Osteocyte (in vitro differentiated cells): ENCODE measurements at places on chromosomes 2 and 18. TPM values are rescaled to one million over a fixed set of nuclear protein-coding genes. Genes with fewer than 3 reads are reported as not detected.

Gene CFAP53
- 0.39 and 0.78 TPM in 2 replicates for total RNA-seq

Gene MARCO
- total RNA-seq, result not detected in 2 replicates

Gene CYP1B1
- total RNA-seq, result 137 and 145 TPM in 2 replicates

Gene TMEM169
- 1.5 and 2.3 TPM in 2 replicates for total RNA-seq

Gene COLEC12
- 113 and 120 TPM in 2 replicates for total RNA-seq

Gene MOCOS
- 5.2 and 5.5 TPM in 2 replicates for total RNA-seq

Gene HOXD11
- not detected in 2 replicates for total RNA-seq

Gene AOX1
- 0.97 and 1.7 TPM in 2 replicates for total RNA-seq

Gene SCN7A
- total RNA-seq, result 0.11 TPM in 1 of 2 replicates, not detected in the other

Gene STK17B
- 77.5 and 89.3 TPM in 2 replicates for total RNA-seq

Gene MFSD2B
- total RNA-seq, result not detected in 2 replicates

Gene LYPD6B
- total RNA-seq, result 13.5 and 14.5 TPM in 2 replicates
